ENCODE measurements at places on chromosomes 13 and 19. TPM values are rescaled to one million over a fixed set of nuclear protein-coding genes. Genes with fewer than 3 reads are reported as not detected.

KLHL1 gene
- polyA plus RNA-seq: not detected

TSHZ3 gene
- polyA plus RNA-seq: 0.81 TPM

GRCh38 chr19:2176337-2176994 lies 12.7 kb downstream of the DOT1L start:
- H3K36me3 ChIP-seq: peaks cover 3% of the 10 kb centered on the region
- H3K27ac ChIP-seq: no peak overlapping the region
- H3K27me3 ChIP-seq: no peaks in the 10 kb centered on the region
- H3K4me3 ChIP-seq: no peak overlapping the region

DNA sequence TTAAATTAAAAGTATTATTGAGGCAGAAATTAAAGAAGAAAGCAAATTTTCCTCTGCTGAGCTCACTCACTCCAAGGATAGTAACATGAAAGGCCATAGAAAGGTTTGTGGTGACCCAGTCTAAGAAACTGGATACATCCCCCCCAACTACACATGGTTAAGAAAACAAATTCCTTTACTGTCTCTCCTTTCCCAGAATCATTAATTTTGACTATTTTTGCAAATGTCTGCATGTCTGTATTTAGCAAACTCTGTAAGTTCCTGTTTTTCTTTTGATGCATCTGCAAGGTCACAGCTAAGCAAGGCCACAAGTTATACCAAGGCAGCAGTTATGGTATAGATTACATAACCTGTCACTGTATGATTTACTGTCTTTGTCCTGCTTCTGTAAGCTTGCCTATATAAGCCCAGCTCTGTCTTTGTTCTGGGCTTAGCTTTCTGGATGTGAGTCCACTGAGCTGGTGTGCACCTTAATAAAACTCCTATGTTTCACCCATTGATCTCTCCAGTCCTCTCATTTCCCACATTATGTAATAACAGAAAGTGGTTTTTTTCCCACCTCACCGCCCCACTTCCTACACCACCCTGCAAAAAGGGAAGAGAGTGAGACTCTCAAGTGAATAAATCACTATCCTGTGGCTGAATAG lies 8.5 kb upstream of the ZNF83 start:
- no peak overlapping the region for H3K27ac ChIP-seq
- no peaks in the 10 kb centered on the region for H3K36me3 ChIP-seq
- no peaks in the 10 kb centered on the region for H3K27me3 ChIP-seq
- H3K4me3 ChIP-seq: no peak overlapping the region
- DNase-seq: no peak

DNA sequence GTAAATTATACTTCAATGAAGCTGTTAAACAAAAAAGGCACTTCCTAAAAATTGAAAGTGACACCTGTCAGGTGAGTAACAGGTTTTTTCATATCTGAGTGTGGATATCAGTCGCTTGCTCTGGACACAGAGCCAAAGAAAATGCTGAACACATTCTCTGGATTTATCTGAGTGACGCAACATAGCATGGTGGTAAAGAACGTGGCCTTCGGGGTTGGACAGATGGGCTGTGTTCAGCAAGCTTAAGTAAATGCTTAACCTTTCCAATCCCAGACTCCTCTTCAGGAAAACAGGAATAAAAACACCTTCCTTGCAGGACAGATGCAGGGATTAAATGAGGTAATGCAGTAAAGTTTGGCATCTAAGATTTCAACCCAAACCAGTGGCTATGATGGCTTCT lies 132.0 kb downstream of the FOXO1 start:
- H3K27ac ChIP-seq: no peak overlapping the region
- no peak for DNase-seq
- H3K4me1 ChIP-seq: no peaks in the 10 kb centered on the region
- H3K4me3 ChIP-seq: no peak overlapping the region
